ENCODE measurements at places on chromosomes 7 and 10.

GRCh38 chr10:43903451-43903850 lies 254.8 kb upstream of the ZNF32 start:
- no peak for DNase-seq

DNA sequence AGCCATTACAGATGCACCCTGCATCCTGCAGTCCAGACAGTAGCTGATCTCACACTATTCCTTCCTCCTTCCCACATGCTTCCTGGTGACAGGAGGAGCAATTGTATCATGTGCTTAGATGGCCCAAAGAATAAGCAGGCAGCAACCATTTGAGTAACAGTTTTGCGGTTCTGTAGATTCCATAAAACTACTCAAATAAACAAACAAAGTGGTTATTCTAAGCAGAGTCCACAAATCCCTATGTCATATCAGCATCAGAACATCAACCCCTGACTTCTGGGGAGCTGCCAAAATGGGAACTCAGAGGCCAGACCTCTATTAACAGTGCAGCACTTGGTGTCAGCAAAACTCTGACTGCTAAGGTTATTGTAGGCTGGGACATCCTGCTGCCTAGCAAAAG lies 226.0 kb downstream of the SORCS1 start:
- DNase-seq: no peak

- DNase-seq: no peak
These were observed 109.7 kb downstream of the RAMP3 start for GRCh38 chr7:45267262-45267661.

GRCh38 chr7:131443496-131443895 lies 112.9 kb downstream of the PODXL start:
- no peak for DNase-seq

DNA sequence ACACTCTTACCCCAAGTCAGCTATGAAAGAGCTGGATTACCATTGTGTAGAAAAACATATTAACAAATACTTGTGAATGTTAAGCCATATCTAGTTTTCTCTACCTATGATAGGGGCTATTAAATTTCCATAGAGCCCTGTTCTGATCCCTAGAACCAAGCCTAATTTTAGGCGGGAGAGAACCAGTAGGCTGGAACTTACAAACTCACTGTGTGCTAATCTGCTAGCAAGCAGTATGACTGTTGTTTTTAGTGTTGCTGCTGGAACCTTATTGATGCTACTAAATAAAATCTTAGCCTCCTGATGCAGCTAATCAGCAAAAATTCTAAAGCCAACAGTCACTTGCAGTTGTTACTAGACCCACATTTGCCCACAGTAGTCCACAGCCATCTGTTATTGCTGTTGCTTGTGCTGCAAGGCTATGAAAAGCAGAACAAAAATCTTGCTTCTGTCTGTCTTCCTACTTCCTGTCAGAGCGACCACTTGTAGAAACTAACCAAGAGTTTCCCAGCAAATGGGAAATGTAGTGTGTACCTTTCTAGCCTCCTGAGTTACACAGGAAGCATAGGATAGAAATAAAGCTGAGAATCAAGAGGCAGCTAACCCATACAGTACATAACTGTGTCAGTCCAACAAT lies 368.4 kb downstream of the ARL4A start:
- no peak for DNase-seq

DNA sequence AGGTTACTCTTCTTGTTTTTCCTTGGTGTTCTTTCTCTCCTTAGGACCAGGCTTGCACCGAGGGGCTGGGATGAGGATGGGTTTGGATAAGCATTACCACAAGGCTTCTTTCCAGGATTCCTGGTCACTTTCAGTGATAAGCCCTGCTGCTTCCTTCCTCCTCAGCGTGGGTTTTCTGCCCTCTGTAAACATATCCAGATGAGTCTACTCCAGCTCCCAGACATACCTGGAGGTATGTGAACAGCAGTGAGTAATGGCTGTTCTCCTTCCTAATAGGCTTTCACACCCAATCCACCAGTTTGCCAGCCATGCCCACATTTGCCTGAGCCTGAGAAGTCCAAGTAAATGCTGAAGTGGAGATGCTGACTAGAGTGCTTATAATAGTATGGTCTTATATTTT lies 229.8 kb upstream of the YAE1 start:
- DNase-seq: no peak

GRCh38 chr7:2080477-2080876 lies 152.3 kb downstream of the MAD1L1 start:
- no peak for DNase-seq

DNA sequence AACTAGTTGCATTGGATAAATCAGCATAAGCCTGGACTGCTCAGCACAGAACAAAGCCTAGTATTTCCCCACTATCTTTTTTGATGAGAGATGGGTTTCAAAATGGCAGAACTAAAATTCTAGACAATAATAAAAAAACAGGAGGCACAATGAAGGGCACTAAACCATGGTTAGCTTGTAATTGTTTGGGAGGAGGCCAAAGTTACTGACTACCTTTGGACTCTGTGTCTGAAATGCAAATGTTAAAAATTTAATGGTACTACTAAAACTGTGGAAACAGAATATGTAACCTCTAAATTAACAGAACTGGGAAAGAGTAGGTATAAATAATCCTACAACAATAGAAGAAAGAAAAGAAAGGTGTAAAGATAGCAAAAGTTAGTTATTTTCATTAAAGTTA lies 13.0 kb downstream of the ADAM12 start:
- DNase-seq: no peak

GRCh38 chr7:107359520-107360316 lies 110.1 kb upstream of the GPR22 start:
- DNase-seq: no peak

- DNase-seq: no peak
These were observed 53.8 kb downstream of the NCAPG2 start for GRCh38 chr7:158650821-158651225.

DNA sequence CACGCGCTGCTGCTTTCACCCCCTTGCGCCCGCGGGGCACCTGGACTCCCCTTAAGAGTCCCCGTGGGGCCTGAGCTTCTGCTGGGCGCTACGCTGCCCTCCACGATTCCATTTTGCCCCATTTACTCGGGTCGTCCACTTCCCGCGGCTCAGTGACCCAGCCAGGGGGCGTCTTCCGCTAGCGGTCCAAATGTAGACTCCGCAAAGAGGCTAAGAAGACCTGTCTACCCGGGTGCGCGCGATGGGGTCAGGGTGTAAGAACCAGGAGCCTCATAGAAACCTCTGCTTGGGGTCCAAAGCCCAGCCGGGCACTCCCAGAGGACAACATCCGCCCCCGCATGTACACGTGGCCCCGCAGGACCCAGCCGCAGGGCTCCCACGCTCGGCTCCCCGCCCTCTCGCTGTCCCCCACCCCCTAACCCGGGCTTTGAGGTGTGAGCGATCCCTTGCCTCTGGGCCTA lies 5.2 kb upstream of the HMX2 start:
- DNase-seq: no peak

DNA sequence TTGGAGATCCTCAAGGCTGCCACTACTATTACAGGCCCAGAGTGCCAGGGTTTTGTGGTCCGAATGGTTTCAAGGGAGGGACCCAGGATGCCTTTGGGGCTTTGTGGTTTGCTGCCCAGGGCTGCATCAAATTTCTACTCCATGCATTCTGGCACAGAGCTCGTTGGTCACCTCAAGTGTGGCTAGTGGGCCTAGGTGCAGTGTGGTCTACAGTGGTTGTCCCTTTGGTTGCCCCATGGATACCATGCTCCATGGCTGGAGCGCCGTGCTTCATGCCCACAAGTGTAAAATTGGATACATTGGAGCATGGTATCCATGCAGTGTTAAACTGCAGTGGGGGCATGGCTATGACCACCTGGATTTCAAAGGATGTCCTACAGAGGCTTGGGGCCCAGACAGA lies 5.4 kb upstream of the PRF1 start:
- no peak for DNase-seq

DNA sequence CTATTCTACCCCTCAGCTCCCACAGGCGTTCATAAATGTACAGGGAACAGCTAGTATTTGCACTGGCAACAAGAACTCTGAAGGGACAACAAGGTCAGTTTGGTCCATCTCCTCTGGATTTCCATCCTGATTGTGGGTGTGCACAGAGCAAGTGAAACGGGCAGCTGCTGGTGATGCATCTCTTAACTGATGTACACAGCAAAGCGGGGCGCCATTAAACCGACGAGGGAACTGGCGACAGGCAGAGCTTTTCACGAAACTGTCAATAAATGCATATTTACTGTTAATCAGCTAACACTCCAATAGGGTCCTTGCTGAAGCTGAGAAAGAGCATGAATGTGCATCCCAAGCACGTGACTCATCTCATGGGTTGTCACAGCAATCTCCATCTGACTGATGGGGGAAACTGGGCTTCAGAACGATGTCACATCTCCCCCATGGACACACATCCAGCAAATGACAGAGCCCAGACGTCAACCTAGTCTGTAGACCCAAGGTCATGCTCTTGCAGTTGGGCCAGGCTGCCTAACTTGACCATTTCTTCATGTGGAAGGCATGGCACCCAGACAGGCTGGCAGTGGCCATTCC lies 54.2 kb downstream of the FAM53B start:
- DNase-seq: no peak

GRCh38 chr10:5601826-5602495 lies 64.4 kb downstream of the ASB13 start:
- DNase-seq: no peak

DNA sequence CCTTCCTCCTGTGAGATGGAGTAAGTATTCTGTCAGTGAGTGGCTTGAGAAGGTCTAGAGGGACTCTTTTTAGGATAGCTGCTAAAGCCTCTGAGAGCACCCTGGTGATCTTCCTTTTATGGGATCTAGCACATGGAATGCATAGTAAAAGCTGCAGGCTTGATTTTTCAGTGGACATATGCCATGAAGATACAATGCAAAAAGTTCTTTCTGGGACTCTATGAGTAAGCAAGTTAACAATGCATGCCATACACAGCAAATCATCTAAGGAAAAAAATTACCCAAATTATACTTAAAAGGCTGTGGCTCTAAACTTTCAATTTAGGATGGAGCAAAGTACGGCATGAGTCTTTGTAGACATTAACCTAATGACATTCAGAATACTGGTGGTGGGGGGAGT lies 154.5 kb downstream of the SGMS1 start:
- DNase-seq: no peak

- no peak for DNase-seq
These were observed 906 bp downstream of the DKK1 start for GRCh38 chr10:52314822-52315552.

DNA sequence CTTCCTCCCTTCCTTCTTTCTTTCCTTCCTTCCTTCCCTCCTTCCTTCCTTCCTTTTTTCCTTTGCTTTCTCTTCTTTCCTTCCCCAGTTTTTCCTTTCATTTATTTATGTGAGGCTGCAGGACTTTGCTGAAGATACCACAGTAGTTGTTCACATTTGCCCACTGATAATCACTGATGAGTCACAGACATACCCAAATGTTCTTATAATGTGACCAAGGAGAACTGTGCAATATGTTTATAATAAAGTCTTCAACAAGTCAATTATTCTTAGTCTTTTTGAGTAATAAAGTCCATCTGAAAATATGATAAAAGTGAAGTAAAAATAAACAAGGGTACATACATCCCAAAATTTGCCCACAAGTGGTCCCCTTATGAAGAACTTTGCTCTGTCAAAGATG lies 159.7 kb downstream of the GNAI1 start:
- DNase-seq: no peak

DNA sequence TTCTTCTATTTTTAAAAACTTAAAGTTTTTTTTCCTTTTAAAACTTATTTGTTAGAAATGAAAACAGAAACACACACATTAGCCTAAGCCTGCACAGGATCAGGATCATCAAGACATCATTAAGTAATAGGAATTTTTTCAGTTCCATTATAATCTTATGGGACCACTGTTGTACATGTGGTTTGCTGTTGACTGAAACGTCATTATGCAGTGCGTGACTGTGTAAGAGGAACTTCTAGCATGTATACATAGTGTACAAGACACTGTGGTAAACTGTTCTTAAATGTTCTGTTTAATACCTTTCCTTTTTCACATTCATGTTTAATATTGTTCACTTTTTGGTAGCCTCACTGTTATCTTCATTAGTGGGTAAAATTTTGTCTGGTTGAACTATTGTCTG lies 12.1 kb downstream of the ENTPD7 start:
- no peak for DNase-seq

GRCh38 chr10:109430043-109430760 lies 493.1 kb downstream of the XPNPEP1 start:
- no peak for DNase-seq

- no peak for DNase-seq
These were observed 2.9 kb downstream of the MYL10 start for GRCh38 chr7:101626069-101626671.

DNA sequence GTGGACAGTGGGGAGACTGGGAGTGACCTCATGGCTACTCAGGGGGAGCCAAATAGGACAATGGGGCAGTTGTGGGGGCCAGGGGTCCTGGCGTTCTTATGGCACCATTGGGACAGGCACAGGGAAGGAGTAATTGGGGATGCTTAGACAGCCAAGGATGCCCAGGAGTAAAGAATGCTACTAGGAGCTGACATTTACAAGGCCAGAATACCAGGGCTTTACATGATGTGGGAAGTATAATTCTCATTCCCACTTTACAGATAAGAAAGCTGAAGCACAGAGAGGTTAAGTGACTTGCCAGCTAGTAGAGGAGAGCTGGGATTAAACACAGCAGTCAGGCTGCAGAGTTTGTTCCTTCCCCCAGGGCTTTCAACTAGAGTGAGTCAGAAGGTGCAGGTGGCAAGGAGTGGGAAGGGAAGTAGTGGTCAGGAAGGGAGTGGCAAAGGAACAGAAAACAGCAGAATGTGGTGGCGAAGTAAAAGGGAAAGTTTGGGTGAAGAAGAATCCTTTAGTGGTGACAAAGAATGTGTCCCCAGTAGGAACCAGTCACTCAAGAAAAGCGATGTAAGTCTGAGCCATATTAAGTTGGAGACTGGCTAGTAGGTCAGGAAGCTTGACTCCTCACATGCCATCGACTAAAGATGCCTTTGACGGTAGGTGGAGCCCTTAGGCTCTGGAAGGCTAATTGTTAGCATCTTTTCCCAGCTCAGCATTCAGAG lies 32.8 kb downstream of the CPVL start:
- DNase-seq: no peak

- no peak for DNase-seq
These were observed 246.9 kb downstream of the ACTR3B start for GRCh38 chr7:153006452-153006851.

GRCh38 chr10:30600005-30600404 lies 29.5 kb downstream of the LYZL2 start:
- DNase-seq: no peak

DNA sequence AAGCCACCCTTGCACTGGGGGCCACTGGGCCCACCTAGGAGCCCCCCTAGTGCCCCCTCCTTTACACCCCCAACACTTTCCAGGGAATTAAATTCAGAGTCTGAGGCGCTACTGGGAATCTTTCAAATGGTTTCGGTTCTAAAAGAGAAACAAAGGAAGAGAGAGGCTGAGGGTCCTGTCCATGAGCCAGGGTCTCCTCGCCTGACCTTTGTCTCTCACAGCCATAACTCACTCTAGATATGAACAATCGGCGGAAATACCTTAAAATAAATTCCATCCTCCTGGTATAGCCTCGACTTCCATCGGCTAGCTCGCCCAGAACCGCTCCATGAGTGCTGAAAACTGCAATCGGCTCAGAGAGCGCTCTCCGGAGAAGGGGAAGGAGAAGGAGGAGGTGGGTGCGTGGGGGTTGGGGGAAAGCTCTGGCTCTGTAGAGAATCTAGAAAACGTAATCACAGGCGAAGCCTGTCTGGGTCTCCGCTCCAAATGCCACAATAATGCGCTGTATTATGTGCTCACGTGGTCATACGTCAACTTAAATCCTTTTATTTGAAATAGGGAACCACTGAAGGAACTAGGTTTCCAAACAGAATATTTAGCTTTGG lies 12.6 kb downstream of the HOXA4 start:
- DNase-seq: no peak

Measured in effector CD8-positive, alpha-beta T cell (primary cell).